NCI-H526 treated with DMSO at 0.1 percent for 48 hours (cell line): ENCODE measurements at places on chromosomes 12 and 14.
A peak's percentile ranks its signal among the peaks of the same experiment; 100 is the strongest.

GRCh38 chr12:111221062-111222026 lies 147.6 kb downstream of the PHETA1 start:
- DNase-seq, result no peak

GRCh38 chr14:98899441-98899840 lies 372.6 kb downstream of the BCL11B start:
- no peak for DNase-seq

GRCh38 chr12:15772405-15773018 lies 16.7 kb downstream of the EPS8 start:
- peak; percentile 30 for DNase-seq

DNA sequence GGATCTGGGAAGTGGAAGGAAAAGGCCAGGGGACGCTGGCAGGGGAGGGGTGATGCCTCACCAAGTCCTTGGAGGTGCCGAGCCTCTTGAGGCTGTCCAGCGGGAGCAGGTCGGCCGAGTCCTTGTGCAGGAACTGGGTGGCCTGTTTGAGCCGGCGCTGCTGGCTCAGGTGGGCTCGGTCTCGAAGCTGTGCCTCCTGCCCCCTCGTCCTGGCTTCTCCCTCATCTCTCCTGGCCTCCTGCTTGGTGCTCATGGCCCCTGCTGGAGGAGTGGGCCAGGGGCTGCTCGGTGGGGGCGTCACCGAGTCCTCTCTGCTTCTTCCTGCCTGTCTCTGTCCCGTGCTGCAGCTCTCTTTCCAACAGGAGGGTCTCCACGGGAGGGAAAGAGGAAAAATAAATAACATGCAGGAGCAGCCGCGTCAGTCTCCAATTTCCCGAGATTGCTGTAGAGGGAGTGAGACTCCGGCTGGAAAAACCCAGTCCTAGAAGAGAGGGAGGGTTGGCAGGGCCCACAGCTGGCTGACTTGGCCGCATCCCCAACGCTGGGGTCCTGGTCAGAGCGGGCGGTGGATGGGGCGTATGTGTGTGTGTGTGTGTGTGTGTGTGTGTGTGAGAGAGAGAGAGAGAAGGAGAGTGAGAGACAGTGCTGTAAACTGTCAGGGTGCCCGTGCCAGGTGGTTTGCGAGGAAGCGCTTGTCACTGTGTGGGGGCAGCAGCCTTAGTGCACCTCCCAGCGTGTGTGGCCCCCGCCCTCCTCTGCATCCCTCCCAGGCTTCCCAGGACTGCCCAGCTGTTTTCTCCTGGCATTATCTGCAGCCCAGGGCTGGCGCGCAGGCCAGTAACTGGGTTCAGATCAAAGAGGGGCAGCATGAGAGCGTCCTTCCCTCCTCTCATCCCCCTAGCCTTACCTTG lies at the start of gene NRIP2:
Gene NRIP2 (minus strand): TSS at position 455 of the 911 bp plus-strand sequence. CDS start 52 bp downstream, at position 403.
- no peak for DNase-seq

GRCh38 chr12:25434515-25434914 lies 118.6 kb downstream of the LMNTD1 start:
- DNase-seq, result no peak
